ENCODE measurements at places on chromosomes 7 and 10.

GRCh38 chr7:127208351-127208750, 44.4 kb downstream of the GRM8 start:
- H3K27ac ChIP-seq = no peak overlapping the region
- DNase-seq = no peak
- H3K27me3 ChIP-seq = no peaks in the 10 kb centered on the region

DNA sequence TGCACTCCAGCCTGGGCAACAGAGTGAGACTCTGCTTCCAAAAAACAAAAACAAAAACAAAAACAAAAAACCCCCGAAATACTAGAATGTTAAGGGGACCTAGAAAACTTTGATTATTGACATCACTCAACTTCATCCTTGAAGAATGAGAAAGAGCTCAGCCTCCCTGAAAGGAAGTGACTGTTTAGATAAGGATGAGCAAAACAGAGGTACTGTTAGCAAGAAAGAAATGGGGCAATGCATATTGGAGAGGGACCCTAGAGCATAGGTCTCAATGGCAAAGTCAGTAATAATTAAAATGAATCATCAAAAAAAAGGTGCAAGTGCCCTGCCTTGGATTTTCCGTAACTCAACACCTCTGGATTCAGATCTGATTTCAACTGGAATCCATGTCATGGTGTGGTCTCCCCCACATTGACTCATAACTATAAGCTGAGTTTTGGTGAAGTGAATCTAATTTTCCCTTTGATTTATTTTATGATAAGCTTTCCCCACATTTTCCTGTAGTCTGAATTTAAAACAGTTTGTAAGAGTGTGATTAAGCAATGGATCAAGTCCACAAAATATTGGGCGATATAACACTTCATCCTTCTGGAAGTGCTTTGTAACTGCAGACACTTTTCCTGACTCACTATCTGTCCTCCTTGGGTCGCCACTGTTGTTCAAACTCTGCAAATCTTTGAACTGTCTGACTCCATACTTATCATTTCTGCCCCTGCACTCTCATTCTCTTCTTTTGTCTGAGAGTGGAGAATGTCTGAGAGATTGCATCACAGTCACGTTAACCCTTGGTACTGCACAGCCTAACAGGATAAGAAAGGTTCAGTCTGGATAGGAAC, 224.8 kb upstream of the LYZL1 start:
- no peaks in the 10 kb centered on the region for H3K27me3 ChIP-seq
- H3K27ac ChIP-seq = no peak overlapping the region
- DNase-seq = no peak
- no peaks in the 10 kb centered on the region for H3K36me3 ChIP-seq
- no peaks in the 10 kb centered on the region for H3K4me1 ChIP-seq

- H3K27me3 ChIP-seq = no peaks in the 10 kb centered on the region
- H3K4me1 ChIP-seq = no peaks in the 10 kb centered on the region
- no peak for DNase-seq
- H3K4me3 ChIP-seq = no peak overlapping the region
- no peak overlapping the region for H3K27ac ChIP-seq
Measured at GRCh38 chr7:92854501-92855238, 18.3 kb upstream of the CDK6 start.

DNA sequence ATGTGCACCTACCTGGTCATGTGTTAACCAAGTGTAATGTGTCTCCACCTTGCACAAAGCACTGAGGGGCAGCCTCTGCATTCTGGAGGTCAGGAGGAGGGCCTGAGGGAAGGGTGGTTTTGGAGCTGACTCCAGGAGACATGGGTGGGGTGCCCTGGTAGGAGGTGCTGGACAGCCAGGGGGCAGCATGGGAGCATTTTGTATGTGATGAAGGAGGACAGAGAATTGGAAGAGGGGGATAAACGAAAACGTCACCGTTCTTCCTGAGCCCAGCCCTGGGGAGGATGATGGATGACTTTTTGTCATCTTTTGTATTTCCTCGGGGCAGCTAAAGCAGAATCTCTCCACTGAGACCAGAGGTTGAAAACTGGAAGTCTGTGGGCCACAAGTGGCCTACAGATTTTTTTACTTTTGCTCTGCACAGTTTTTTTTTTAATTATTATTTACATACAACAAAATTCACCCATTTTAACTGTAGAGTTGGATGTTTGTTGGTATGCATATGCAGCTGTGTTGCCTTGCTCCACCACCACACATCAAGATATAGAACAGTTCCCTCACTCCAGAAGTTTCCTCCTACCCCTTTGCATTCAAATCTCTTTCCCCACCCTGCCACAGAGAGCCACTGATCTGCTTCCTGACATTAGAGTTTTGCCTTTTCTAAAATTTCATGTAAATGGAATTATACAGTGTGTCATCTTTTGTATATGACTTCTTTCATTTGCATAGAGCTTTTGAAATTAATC, 242.5 kb downstream of the VTI1A start:
- H3K27ac ChIP-seq = no peak overlapping the region
- DNase-seq = no peak
- H3K36me3 ChIP-seq = no peaks in the 10 kb centered on the region
- H3K27me3 ChIP-seq = no peaks in the 10 kb centered on the region
- H3K4me3 ChIP-seq = no peak overlapping the region

DNA sequence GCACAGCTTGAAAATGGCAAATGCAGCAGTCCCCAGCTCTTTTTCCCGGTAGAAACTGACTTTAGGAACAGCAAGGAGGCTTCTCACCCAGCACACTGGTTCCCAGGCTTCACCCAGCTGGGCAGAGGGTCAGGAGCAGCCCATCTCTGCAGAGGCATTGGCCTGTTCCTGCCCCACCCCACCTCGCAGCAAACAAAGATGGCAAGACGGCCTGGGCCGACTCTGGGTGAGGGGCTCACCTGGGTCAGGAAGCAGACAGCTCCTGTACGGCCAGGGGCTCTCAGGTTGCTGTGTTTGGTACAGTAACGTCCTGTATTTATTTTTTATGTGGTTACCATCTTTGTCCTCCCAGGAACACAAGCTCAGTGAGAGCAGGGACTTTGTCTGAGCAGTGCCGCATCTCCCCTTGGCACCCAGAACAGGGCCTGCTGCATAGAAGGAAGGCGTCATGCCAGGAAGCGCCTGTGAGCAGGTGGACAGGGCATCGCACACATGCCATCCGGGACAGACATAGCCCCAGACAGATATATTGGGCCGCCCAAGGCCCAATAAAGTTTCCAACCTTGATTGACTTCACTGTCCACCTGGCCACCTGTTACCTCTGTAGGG, 585.0 kb upstream of the FOXK1 start:
- no peak overlapping the region for H3K27ac ChIP-seq
- no peaks in the 10 kb centered on the region for H3K27me3 ChIP-seq
- H3K36me3 ChIP-seq = no peaks in the 10 kb centered on the region
- H3K4me1 ChIP-seq = no peaks in the 10 kb centered on the region

DNA sequence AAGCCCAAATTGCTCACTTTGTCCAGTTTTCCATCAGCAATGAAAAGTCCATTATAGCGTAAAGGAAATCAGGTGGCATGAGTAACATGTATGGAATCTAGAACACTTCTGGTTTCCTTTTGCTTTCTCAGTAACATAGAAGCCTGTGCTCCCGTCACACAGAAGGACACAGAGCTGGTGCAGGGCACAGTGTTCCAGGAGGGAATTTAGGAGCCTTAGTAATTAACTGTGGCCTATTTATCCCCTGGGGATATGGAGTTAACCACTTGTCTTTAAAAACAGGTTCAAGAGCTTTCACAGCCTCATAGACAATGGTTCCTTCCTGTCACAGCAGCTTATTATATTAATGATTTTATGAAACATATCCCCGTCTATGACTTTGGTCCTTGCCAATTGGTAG, 189.9 kb downstream of the NEBL start:
- DNase-seq = no peak
- H3K36me3 ChIP-seq = no peaks in the 10 kb centered on the region
- H3K27ac ChIP-seq = no peak overlapping the region
- H3K4me1 ChIP-seq = no peaks in the 10 kb centered on the region
- H3K27me3 ChIP-seq = no peaks in the 10 kb centered on the region
- no peak overlapping the region for H3K4me3 ChIP-seq

DNA sequence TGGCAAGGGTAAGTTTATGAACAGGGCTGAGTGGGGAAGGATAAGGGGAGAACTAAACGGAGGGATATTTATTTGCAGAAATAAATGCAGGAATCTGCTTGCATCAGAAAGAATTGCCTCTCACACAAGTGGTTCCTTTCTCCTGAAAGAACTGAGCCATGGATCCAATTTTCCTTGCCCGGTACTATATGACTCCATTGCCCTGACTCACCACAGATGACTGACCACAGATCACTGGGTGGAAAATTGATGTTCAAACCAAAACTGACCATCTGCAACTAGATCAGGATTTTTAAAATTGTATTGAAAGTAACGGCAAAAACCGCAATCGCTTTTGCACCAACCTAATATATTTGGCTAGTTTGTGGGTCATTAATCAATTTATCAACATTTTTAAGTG, 6.2 kb upstream of the MACC1 start:
- H3K4me1 ChIP-seq = no peaks in the 10 kb centered on the region
- no peaks in the 10 kb centered on the region for H3K36me3 ChIP-seq
- DNase-seq = no peak
- no peak overlapping the region for H3K27ac ChIP-seq

DNA sequence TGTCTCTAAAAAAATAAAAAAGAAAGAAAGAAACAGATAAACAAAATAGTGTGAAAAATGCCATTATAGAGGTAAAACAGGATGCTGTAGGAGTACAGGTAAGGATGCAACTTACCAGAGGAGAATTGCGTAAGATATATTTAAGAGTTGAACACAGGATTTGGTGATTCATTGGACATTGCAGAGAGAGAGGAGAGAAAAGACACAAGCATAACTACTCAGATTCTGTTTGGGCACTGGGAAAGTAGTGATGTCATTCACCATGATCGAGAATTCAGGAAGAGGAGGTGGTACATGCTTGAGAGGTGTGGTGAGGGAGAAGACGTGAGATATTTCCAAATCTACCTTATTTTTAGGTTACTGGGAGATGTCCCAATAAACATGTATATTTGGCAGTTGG, 97.6 kb downstream of the AASS start:
- no peak overlapping the region for H3K4me3 ChIP-seq
- H3K27me3 ChIP-seq = no peaks in the 10 kb centered on the region
- H3K27ac ChIP-seq = no peak overlapping the region
- no peaks in the 10 kb centered on the region for H3K4me1 ChIP-seq

DNA sequence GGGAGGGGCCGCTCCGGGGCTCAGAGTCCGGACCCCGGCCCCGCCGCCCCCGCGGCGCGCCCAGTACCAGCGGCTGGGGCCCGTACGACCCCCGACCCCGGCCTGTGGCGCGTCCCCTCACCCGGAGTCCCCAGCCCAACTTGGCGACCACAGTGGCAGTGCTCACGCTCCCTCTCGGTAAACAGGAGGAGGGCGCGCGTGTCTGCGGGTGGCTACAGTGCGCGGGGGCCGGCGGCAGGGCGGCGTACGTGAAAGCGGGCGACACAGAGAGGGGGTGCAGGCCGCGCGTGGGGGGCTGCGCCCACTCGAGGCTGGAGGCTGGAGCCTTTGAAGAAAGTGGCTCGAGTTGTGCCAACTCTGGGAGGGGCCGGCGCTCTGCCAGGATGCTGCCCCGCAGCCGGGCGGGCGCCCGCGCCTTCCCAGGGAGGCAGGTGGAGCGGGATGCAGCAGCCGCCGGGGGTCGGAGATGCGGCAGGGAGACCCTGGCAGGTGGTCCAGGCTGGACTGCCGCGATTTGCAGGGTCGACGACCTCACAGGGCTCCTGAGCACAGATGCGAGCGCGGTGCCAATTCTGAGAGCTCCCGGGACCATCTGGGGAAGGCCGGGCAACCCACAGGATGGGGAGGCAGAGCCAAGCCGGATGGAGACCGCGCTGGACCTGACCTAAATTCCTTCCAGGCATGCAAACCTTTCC, 655 bp downstream of the PTPRE start:
- no peak for DNase-seq
- peak overlapping the region; percentile 56 for H3K4me3 ChIP-seq
- peaks cover 6% of the 10 kb centered on the region for H3K4me1 ChIP-seq
- peak overlapping the region; percentile 66 for H3K27ac ChIP-seq
- H3K27me3 ChIP-seq = peaks cover 6% of the 10 kb centered on the region

DNA sequence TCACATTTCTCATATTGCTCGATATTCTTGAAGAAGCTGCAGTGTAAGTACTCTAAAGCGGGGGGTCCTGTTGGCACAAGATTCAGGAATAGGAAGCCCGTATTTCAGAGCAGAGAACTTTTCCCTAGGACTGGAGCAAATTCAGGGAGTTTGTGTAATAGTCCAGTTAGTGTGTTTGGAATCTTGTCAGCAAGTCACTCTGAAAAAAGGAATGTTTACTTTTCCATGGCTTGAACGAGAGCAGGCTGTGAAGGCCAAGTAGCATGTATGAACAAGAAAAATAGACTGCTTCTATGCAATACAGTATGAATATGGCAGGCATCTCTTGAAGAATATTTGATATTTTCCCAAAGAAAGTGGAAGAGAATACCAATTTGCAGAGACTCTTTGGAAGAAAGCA, 39.8 kb downstream of the CDC123 start:
- H3K36me3 ChIP-seq = peaks cover 76% of the 10 kb centered on the region
- H3K27me3 ChIP-seq = no peaks in the 10 kb centered on the region
- H3K27ac ChIP-seq = no peak overlapping the region
- no peak for DNase-seq
- H3K4me1 ChIP-seq = no peaks in the 10 kb centered on the region

DNA sequence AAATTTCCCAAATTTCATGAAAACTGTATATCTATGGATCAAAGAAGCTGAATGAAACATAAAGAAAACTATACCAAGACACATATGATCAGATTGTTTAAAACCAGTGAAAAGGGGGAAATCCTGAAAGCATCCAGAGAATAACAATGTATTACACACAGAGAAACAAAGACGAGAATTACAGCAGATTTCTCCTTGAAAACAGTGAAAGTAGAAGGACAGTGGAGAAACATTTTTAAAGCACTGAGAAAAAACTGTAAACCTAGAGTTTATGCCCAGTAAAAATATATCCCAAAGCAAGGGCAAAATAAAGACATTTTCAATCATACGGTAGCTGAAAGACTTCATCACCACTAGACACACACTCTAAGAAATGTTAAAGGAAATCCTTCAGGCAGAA, 121.0 kb downstream of the DPY19L1 start:
- no peaks in the 10 kb centered on the region for H3K4me1 ChIP-seq
- H3K4me3 ChIP-seq = no peak overlapping the region
- DNase-seq = no peak
- no peaks in the 10 kb centered on the region for H3K36me3 ChIP-seq
- H3K27ac ChIP-seq = no peak overlapping the region

- no peak overlapping the region for H3K27ac ChIP-seq
- no peak for DNase-seq
- H3K4me1 ChIP-seq = peaks cover 1% of the 10 kb centered on the region
- H3K36me3 ChIP-seq = no peaks in the 10 kb centered on the region
- H3K4me3 ChIP-seq = no peak overlapping the region
Measured at GRCh38 chr7:135414850-135415439, 95.0 kb downstream of the CNOT4 start.

Measured in gastrocnemius medialis (tissue), 4 donors.